CD4-positive, alpha-beta T cell treated with Interleukin-15 for 4 hours (primary cell): ENCODE measurements at places on chromosomes 3 and 15.

GRCh38 chr3:37283011-37283410 lies 108.6 kb upstream of the LRRFIP2 start:
- DNase-seq: no peak

GRCh38 chr15:73821181-73821580 lies 52.2 kb upstream of the TBC1D21 start:
- DNase-seq: no peak

DNA sequence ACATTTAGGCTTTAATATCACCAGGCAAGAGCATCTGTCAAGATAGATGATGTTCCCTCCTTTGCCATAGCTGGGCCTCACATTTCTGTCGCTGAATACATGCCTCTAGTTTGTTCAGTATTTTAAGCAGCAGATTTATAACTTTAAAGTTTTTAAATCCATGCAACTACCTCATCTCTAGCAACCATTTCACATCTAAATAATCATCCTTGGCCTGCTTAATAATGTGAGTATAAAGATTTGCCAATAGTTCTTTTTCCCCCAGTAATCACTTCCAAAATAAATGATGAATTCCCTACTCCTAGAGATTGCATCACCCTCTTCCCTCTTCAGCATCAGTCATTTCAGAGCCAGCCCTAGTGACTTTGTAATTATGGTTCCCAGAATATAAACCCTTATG lies 36.2 kb upstream of the FILIP1L start:
- DNase-seq: no peak

DNA sequence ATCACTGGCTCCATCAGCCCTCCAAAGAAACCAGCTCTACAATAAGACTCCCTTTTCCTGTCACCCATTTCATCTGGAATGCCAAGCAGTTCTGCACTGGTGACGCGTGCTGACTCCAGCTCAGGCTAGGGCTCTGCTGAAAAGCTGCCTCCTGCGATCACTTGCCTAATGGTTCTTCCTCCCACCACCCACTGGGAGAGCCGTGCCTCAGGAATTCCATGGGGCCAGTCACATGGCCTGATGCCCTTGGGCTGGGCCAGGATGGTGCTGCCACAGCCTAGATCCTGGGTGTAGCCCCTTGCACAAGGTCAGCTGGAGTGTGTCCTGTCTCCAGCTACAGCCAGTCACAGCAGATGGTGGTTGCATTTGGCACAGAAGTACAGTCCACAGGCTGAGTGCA lies 98.9 kb downstream of the DNAJB8 start:
- DNase-seq: no peak

DNA sequence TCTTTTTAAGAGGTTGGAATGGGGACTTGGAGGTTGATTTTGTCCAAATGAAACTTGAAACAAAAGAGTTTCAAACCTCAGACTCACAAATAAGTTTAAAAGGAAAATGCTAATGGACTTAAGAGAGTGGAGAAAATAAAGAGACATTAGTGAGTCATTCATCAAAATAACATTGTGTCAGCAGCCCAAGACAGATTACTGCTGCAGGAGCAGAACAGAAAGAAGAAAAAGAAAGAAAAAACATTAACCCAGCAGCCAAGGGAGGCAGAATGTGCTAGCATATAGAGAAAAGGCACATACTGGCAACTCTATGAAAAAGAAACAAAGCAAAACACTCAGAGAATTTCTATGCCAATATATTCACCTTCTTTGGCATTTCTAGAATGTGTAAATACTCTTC lies 42.6 kb downstream of the ADAMTS9 start:
- DNase-seq: no peak

DNA sequence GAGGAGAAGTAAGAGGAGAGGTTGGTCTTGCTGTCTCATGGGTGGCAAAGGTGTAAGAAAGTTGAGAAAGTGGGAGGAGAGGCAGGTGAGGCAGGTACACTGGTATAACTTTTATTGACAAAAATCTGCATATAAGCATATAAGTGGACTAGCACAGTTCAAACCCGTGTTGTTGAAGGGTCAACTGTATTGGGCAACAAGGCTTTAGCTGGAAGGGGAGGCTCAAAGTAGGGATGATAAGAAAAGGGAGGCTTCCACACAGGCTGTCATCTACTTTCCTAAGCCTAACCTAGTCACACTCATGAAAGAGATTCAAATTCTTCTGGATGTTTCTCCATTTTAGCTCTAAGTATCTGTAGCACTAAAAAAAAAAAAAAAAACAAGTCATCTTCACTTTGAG lies 188.1 kb upstream of the SEMA6D start:
- DNase-seq: no peak

DNA sequence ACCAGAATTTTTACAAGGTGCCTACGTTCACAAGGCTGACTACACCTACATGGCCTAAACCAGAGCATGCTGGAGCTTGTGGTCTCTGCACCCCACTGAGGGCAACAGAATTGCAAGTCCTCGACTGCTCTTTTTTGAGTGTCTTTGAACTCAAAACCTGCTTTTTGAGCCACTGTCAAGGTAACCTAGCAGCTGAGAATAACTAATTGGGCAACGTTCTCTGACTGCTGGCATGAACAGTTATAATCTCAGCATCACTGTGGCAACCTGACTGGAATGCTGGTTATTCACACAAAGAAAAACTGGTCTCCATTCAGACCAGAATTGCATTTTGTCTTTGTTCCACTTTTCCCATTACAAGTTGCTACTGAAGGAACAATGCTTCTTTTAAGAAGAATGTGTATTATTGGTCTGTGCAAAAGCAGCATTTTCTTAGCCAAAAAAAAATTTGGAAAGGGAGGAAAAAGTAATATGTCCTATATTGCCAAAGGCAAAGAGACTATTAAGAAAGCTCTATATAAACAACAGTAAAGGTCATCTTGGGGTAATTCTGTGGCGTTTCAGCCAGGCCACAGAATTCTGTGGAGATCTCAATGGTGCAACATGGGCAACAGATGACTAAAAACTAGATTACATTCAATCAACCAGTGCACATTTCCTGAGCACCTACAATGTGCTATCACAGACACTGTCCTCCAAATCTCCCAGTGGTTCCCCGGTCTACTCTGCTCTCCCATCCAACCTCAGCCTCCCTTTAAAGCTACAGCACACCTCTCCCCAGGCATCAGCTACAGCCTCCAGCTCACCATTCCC lies 76.8 kb downstream of the TNIK start:
- no peak for DNase-seq
